ENCODE measurements at places on chromosomes 13 and 19.

GRCh38 chr13:28636069-28636468 lies 22.9 kb upstream of the POMP start:
- DNase-seq, result no peak

GRCh38 chr19:48329167-48329891 lies 4.0 kb downstream of the EMP3 start:
- DNase-seq, result peak; percentile 48

DNA sequence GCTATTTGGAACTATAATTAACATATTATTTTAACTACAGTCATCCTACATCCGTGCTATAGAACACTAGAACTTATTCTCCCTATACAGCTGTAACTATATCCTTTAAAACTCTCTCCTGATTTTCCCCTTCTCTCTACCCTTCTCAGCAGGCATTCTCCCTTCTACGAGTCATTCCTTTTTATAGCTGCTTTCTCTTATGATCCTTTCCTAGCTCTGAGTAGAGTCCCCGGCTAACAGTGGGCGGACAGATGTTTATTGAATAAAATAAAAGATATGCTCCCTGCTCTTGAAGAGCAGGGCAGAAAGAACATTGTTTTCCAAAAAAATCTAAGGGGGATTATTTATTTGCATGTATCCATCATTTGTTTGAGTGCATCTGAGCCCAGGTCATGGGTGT lies 246.5 kb upstream of the TMTC4 start:
- no peak for DNase-seq

DNA sequence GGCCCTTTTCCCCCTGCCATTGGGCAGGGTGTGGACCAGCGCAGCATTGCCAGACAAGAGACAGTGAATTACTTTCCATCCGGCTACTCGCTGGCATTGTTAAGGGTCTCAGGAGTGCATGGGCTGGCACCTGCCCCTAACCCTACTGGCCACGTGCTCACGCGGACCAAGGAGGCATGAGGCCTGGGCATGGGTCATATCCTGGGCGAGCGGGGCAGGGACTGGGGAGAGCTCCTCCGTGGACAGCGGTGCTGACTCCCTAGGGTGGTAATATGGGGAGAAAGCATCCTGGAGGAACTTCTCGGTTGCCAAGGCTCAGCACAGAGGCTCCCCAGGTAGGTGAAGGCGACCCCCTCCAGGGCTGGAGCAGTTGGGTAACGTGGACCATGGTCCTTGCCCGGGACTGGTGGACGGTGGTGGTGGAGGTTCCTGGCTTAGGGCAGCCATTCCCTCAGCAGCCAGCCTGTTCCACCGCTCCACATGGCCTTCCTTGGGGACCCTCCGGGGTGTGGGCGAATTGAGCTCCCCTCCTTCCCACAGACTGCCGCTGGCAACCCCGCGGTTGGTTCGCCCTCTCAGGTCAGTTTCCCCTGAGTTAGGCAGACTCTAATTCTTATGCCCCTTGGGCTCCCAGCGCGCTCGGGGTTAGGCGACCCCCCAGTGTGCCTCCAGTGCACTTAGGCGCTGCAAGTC lies 465.1 kb downstream of the SLITRK5 start:
- no peak for DNase-seq

- DNase-seq, result no peak
These were observed 545.3 kb upstream of the PCDH20 start for GRCh38 chr13:61960981-61961380.

GRCh38 chr13:42394361-42394708 lies 122.4 kb downstream of the AKAP11 start:
- no peak for DNase-seq

DNA sequence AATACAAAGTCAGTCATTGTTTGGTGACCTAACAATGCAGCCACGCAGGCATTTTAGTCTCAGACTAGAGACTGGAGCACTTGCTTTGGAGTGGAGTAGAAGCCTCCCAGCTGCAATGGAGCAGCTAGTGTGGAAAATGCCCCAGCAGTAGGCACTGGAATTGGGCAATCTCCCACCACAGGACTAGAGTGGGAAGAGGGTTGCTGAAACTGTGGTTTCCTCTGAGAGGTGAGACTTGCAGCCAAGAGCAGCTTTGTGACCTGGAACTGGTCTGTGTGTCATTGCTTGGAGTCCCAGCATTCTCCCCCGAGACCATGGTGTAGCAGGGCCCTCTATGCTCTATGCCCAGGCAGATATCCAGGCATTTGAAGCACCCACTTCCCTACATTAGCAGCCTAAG lies 556.3 kb downstream of the UQCRFS1 start:
- DNase-seq, result no peak

All from activated naive CD4-positive, alpha-beta T cell treated with Interleukin-2 at 50 U/mL for 16 hours (primary cell).